Hindlimb muscle (tissue), 1 donor: ENCODE measurements at places on chromosomes 3 and 15.

DNA sequence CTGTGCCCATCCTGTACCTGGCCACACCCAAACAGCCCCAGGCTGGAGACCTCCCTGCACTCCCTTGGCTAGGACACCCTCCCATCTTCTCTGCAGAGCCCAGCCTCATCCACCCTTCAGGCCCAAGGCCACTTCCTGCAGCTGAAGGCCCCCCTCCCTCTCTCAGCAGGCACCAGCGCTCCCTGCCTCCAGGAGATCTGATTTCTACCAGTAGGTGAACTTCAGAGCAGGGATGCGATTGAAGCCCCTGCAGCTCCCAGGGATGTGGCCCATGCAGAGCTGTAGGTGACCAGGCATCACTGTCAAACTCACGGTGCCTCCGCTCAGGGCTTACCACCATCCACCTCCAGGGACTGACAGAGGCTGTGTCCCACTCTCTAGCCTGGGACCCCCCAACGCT, 96.3 kb downstream of the NUP210 start:
- DNase-seq: no peak

GRCh38 chr3:132222868-132223538, 94.2 kb upstream of the ACP3 start:
- DNase-seq: no peak

DNA sequence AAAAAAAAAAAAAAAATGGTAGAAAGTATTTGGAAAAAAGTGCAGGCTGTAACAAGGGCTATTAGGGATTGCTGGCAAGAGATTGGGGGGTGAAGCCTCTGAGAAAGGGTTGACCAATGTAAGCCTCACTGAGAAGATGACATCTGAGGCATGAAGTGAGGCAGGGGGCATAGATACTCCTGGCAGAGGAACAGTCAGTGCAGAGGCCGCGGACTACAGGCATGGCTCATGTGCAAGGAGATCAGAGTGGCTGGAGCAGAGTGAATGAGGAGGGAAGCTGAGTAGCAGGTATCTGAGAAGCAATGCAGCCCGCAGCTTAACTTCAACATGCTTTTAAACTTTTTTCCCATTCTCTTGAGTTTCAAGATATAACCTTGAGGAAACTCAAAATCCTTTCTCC, 5.4 kb downstream of the FBXL22 start:
- DNase-seq: no peak

DNA sequence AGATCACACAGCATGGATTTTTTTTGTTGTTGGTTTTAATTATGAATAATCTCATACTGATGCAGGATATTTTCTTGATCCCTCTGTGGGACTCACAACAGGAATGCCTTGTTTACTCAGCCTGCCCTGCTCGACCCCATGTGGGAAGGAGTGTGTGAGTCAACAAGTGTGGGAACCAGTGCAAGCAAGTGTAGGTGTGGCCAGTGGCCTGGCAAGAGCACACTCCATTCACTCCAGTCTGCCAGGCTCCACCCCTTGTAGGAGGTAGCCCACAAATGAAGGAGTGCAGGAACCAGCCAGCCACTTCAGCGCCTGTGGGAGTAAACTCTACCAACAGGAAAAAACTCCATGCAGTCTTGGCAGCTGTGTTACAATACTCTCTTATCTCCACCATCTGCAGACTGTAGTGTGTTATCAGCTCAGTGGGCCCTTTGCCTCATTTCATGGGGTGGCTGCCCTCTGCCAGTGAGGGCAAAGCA, 393.6 kb downstream of the OTOL1 start:
- DNase-seq: no peak
